ENCODE measurements at places on chromosomes 3 and 15. TPM values are rescaled to one million over a fixed set of nuclear protein-coding genes. Genes with fewer than 3 reads are reported as not detected.

GRK7 gene
- not detected for total RNA-seq

ALAS1 gene
- 47.5 TPM for total RNA-seq

LMAN1L gene
- total RNA-seq: not detected

PIERCE2 gene
- total RNA-seq: 5.2 TPM

PPP1R14D gene
- total RNA-seq: not detected

SPINK8 gene
- not detected for total RNA-seq

Measured in kidney epithelial cell (primary cell).